ENCODE measurements at places on chromosomes 5 and 9.
A peak's percentile ranks its signal among the peaks of the same experiment; 100 is the strongest.

- DNase-seq = no peak
Observed at GRCh38 chr5:155024015-155024414, 10.5 kb downstream of the KIF4B start.

DNA sequence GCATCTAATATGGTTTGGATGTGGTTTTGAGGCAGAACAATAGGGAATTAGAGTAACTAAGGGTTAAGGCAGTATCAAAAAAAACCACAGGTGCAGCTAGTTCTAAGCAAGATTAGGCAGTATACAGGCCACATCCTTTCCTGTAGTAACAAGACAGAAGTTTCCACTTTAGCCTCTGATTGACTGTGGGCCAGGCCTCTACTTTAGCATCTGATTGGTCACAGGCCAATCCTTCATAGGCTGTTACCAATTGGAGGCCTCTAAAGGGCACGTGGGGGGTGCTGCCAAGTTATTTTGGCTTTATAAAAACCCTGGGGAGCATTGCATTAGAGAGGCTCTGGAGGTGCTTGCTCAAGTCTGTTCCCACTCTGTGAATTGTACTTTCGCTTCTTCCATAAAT lies 144.1 kb upstream of the ST8SIA4 start:
- DNase-seq = no peak

DNA sequence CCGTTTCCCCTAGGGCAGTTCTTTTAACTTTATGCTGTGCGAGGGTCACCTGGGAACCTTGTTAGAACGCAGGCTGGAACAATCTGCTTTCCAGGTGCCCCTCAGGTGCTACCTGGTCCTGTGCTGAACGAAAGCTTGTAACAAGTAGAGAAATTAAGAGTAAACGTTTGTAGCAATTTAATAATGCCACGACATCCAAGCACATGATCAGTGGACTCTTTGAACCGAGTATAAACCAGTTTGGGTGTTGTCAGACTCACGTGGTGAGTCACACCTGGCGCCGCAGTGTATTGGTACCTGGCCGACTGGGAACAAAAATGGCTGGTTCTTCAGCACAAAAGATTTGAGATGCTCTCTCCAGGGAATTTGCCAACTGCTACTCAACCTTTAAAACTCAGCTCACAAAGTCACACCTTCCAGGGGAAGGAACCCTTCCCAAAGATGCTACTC lies 926 bp upstream of the MYO10 start:
- no peak for DNase-seq

- DNase-seq = no peak
Observed at GRCh38 chr9:14479163-14479560, 165.2 kb upstream of the NFIB start.

- no peak for DNase-seq
Observed at GRCh38 chr9:89747596-89747995, 142.8 kb downstream of the GADD45G start.

GRCh38 chr5:175148636-175149172 lies 295.3 kb downstream of the DRD1 start:
- DNase-seq = no peak

DNA sequence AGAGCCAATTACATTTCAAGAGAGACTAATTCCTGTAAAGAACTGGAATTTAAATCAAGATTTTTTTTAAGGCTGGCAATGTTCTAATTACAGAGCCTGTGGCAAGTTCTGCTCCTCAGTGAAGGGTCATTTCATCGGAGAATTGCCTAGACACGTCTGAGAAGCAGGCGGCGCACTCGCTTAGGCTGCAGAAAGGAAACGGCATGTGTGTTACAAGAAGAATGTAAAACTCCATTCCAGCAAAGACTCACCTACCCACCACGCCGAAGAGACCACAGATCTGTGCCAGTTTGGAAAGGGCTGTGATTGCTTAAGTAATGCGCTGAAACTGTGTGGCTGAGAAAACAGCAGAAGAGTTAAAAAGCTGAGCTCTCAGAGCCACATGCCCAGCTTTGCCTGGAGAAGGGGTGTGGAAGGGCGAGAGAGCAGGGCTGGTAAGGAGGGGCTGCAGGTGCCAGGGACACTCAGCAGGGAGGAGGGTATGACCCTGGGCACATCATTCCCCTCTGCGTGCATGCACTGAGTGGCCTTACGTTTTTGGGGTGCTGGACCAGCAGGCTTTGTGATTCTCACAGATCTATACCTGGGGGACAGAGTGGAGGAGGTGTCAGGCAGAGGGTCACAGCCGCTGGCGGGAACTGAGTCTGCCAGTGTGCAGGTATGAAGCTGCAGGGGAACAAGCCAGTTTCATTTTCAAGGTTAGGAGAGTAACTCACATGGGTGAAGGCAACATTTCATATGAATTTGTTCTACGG lies 17.8 kb upstream of the SLC25A51 start:
- no peak for DNase-seq

DNA sequence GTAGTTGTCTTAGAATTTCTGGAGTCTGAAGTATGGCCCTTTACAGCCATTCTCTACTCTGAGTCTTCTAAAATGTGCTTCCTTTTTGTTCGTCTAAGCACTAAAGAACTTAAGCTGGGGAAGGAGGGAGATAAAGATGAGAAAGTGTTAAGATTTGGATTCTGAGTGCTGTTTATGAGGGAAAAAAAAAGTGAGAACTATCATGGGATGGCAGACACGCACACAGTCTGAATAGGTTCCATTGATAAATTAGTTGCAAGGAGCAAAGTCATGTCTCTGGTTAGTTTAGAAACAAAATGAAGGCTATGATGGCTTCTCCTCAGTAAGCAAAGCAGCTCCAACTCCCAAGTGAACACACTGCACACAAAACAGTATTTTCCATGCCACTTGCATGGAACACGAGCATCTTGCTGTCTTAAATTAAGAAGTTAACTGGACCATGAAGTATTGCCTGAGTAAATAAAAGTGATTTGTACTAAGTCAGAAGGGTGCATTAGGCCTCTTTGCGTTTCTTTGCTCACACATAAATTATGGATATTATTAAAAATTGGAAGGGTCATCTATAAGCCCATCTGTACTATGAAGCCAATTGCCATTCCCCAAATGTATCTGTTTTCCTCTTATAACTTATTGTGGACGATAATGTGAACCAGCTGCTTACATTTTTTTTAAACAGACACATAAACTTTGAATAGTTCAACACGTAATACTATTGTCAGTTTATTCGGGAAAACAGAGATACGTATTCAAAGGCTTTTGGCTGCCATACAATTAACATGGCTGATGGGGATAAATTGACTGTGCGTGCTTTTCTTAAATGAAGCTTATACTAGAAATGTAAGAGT lies 199.3 kb downstream of the SGCD start:
- no peak for DNase-seq

DNA sequence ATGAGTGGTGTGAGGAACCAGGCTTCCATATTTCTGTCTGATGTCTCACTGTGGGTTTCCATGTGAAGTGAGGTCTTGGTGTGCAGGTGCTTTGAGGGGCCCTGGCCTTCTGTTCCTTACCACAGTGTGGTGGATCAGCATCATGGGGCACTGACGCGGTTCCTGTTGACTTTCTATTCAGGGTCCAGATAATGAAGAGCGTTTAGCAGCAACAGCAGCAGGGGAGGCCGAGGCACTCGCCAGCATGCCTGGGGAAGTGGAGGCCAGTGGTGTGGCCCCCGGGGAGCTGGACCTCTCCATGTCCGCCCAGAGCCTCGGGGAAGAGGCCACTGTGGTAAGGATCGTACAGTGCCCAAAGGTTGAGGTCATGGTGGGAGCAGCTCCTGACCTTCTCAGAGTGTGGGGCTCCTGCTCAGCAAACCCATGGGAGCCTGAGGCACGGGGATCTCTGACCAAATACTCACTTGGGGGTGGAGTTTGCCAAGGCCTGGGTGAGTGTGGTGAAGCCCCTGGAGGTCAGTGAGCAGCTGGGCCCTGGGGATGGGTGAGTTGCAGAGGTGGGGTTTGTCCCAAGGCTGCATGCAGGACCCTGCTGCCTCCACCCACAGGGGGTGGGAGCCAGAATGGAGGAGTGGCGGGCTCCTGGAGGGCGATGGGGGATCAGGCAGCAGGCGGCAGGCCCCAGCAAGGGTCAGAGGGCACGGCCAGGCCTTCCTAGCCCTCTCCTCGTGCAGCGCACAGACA lies 61.2 kb downstream of the COL15A1 start:
- no peak for DNase-seq

DNA sequence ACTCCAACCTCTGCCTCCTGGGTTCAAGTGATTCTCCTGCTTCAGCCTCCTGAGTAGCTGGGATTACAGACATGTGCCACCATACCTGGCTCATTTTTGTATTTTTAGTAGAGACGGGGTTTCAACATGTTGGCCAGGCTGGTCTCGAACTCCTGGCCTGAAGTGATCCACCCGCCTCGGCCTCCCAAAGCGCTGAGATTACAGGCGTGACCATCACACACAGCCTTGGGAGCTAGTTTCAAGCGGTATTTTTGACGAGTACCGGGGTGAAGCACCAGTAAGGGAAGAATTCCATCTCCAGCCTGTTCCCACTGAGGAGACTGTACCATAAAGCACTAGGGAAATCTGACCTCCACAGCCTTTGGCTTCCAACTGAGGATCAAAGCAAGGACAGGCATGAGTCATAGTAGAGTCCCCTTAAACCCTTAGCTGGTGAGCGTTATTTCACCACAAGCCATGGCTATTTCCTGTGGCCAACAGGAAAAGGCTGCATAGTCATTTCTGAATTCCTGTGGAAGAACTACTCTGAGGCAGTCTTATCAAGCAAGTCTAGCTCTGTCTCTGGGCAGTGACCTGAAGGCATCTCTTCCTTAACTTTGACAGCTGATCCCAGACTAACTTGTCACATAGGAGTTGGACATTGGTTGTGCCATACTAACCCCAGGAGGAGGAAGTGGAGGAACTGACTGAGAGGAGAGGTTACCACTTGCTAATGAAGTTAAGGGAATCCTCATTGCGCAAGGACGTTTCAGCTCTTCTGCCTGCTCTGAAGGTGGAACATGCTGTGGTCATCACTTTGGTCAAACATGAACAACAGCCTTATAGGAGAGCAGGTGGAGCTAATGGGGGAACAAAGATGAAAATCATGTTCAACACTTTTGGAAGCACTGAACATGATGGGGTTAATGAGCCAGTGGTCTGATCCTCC lies 85.8 kb upstream of the DMRT1 start:
- DNase-seq = no peak

- DNase-seq = no peak
Observed at GRCh38 chr5:83440826-83441225, 30.7 kb upstream of the VCAN start.

DNA sequence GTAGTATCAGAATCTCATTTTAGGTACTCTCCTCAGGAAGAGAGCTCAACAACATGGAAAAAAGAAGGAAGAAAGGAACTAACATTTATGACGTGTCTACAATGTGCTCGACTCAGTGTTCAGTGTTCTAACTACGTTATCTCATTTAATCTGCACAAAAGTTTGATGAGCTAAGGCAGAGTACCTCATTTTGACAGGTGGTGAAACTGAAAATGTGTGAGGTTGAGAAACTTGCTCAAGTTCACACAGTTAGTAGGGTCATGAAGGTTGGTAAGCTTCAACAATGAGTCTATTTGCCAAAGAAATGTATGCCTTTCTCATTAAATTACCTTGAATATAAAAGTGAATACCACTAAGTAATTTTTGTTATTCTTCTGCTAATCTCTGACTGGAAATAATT lies 165.1 kb downstream of the CAAP1 start:
- DNase-seq = no peak

DNA sequence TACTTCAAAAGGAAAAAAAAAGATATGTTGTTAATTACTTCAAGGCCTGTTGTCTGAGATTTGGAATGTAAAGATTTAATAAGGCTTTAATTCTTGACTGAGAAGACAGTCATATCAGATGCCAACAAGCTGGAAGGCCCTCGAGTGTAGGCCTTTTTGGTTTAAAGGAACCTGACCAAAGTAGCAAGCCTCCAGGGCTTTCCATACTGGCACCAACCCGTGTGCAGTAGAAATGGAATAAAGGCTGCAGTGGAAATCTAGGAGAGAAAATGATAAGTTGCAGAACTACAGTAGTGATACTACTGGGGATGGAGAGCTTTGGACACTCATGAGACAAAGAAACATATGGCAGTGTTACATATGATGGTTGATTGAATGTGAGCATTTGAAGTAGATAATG lies 358.0 kb downstream of the TAF11L14 start:
- no peak for DNase-seq

DNA sequence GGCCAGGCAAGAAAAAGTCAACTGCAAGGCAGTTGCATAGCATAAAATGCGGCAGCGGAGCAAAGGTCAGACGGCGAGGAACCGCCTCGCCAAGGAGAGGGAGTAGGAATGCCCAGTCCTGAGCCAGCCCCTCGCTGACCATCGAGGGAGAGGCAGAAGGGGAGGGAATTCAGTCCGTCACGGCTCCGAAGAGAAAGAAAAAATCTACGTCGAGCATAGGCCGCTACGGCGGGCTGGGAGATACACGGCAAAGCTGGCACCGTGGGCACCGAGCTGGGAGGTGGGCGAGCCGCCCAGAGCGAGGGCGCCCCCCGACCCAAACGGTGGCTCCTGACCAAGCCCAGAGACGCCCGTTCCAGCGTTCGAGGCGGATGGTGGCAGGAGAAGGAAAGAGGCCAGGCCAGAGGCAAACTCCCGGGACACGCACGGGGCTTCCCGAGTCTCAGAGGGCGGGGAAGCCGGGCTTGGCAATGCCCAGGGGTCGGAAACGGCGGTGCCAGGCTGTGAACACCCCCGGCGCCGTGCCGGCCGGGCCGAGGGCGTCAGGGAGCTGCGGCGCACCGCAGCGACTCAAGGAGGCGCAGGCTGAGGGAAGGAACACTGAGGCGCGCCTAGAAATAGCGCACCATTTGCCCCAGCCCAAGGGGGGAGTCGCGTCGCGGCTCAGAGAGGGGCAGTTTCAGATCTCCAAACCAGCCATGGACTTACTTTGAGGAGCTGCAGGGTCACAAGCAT lies 518 bp downstream of the SPRY4 start:
- DNase-seq = no peak

GRCh38 chr5:79963261-79964061 lies 27.6 kb downstream of the MTX3 start:
- DNase-seq = no peak

GRCh38 chr9:3865141-3865772 lies 339.5 kb upstream of the RFX3 start:
- no peak for DNase-seq

DNA sequence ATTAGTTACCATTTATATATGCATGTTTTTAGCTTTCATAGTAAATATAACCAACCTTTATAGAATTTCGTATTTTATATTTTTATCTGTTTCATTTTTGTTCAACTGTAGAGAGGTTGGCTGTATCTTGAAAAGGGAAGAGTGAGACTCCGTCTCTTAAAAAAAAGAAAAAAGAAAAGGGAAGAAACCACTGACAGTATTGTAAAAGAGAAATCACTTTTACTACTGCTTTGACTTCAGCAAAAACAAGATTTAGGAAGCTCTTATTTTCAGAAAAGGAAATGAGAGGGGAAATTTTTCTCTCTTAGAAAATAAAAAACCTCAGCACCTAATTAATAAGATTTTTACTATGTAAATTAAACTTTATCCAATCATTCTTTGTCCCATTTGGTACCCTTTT lies 14.4 kb downstream of the POLK start:
- DNase-seq = no peak

- DNase-seq = peak; percentile 59
Observed at GRCh38 chr9:14179449-14179848, 134.5 kb downstream of the NFIB start.
